Smooth muscle cell of the coronary artery (primary cell): ENCODE measurements at places on chromosomes 3 and 15. TPM values are rescaled to one million over a fixed set of nuclear protein-coding genes. Genes with fewer than 3 reads are reported as not detected.

Gene CCK
- total RNA-seq, result 0.30 and 1.1 TPM in 2 replicates

Gene TM4SF4
- total RNA-seq, result 1.2 TPM in 1 of 2 replicates, not detected in the other

Gene GREM1
- 5.0 and 527 TPM in 2 replicates for total RNA-seq

Gene MB21D2
- total RNA-seq, result 2.3 and 8.3 TPM in 2 replicates

Gene CACNA1D
- 0.47 TPM in 1 of 2 replicates, not detected in the other for total RNA-seq
